Activated T-cell treated with anti-CD3 and anti-CD28 coated beads, Interleukin-2, amount 50 U/mL, for 1 hour (primary cell): ENCODE measurements at places on chromosomes 6 and 20.

DNA sequence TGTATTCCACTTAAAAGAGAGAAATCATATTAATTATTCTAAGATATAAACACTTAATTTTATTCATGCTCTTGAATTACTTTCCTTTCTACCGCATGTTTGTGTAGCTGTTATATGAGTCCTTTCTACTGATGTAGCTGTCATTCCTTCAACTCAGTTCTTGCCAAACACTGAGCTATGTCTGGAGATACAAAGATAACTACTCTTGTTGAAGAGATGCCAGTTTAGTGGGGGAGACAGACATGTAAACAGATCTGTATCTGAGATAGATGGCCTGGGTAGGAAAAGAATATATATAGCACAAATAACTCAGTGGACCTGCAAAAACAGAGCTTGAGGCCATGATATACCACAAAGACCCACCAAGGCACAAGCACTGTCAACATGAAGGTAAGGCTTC, 157.3 kb downstream of the BTBD9 start:
- DNase-seq: no peak

DNA sequence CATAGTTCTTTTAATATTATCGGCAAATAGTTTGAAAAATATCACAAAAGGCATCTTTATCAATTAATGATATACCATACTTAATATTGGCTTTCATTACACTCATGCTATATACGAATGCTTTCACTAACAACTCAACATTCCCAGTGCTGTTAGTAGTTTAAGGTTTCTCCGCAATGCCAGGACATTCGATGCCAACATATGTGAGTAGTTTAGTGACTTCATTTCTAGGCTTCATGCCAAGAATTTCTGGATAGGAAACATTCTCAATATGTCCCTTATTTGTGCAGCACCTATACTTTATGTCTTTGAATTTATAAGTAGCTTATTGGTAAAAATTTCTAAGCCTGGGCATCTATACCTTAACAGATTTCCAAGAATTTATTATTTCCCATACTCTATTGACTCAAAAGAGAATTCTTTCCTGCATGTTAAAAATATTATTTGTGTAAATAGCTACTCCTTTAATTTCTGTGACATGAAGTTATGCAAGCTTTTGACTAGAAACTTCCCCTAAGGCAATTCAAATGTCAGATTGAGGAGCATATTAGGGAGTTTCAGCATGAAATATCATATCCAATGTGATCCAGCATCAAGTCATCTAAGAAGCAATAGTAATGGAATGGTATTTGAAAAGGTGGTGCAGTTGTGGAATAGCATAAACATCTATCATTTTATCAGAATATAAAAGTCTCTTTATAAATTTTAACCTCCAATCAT, 236.0 kb upstream of the STXBP5 start:
- DNase-seq: no peak

GRCh38 chr20:46700481-46700880, 9.0 kb upstream of the SLC2A10 start:
- DNase-seq: no peak

DNA sequence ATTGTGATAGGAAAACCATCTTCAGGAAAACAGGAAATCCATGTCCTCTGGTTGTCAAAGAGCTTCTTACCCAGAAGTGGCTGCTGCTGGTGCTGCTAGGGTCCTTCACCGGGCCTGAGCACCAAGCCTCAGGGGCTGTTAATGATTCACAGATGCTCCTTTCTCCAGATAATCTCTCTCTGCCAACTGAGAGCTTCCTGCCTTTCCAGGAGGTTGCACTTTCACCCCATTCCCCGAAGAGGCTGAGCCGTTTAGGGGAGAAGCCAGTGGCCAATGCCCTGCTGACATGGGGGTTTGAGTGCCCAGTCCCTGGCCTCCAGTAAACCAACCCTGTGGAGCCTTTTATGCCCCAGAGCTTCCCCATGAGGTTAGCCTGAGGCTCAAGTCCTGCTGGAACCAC, 122.4 kb downstream of the CBLN4 start:
- DNase-seq: no peak

DNA sequence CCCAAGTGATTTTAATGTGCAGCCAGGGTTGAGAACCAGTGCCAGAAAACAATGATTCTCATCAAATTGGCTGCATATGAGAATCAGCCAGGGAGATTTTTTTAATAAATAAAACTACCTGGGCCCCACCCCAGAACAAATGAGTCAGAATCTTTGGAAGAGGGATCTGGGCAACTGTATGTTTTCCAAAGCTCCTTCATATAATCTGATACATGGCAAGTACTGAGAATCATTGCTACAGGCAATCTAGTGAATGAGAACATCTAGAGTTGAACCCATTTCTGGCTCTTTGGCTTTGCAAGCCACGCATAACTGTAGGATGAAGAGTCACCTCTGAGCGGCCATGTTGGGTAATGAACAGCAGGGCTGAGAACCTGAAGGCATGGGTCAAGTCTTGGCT, 26.1 kb upstream of the DSP start:
- no peak for DNase-seq

DNA sequence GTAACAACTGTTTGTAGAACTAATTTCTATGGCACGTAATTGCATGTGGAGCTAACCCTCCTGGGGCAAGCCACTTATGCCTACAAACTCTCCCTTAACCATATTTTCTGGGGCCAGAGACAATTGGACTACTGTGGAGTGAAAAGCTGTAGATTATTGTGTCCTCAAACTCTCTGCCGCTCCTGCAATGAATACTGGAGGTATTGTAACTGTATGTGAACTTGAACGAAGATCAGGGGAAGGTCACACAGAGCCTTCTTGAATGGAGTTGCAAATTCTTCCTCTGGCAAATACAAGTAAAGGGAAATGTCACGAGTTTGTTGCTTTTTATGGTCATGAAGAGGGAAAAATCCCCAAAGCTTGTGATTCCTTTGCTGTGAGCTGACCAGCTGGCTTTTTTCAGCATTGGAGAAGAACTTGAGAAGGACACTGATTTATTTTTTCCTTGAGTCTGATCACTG, 18.2 kb downstream of the AKAP12 start:
- no peak for DNase-seq

- no peak for DNase-seq
Observed at GRCh38 chr6:33443619-33444504, 10.5 kb upstream of the ZBTB9 start.

- DNase-seq: no peak
Observed at GRCh38 chr6:119137194-119138072, 59.0 kb upstream of the FAM184A start.

- no peak for DNase-seq
Observed at GRCh38 chr6:3077430-3077829, 9.1 kb downstream of the RIPK1 start.

- no peak for DNase-seq
Observed at GRCh38 chr20:3788685-3789155, 2.2 kb upstream of the CENPB start.

DNA sequence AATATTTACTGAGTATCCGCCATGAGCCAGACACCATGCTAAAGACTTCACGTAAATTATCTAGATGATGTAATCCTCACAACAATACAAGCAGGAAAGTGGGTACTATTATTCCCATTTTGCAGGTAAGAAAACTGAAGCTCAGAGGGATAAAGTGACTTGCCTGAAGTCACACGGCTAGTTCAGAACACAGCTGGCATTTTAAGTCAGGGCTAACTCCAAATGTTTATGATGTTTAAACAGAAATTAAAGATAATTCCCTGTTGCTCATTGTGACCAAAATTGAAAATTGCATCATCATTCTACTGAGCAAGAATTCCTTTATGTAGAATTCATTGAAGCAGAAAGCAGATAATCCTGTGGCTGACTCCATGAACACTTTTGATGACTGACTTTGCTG, 71.3 kb upstream of the STXBP5 start:
- no peak for DNase-seq

- DNase-seq: no peak
Observed at GRCh38 chr20:23193801-23194384, 107.8 kb upstream of the CD93 start.

GRCh38 chr6:156313037-156313436, 464.1 kb upstream of the ARID1B start:
- no peak for DNase-seq

DNA sequence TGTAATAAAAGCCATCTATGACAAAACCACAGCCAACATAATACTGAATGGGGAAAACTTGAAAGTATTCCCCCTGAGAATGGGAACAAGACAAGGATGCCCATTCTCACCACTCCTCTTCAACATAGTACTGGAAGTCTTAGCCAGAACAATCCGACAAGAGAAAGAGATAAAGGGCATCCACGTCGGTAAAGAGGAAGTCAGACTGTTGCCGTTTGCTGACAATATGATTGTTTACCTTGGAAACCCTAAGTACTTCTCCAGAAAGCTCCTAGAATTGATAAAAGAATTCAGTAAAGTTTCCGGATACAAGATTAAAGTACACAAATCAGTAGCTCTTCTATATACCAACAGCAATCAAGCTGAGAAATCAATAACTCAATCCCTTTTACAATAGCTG, 14.0 kb upstream of the RUNX2 start:
- no peak for DNase-seq

- DNase-seq: no peak
Observed at GRCh38 chr20:10236540-10237533, 18.2 kb downstream of the SNAP25 start.

GRCh38 chr20:34532756-34533155, 16.5 kb downstream of the DYNLRB1 start:
- DNase-seq: no peak

- no peak for DNase-seq
Observed at GRCh38 chr20:11544029-11544678, 373.5 kb upstream of the BTBD3 start.

DNA sequence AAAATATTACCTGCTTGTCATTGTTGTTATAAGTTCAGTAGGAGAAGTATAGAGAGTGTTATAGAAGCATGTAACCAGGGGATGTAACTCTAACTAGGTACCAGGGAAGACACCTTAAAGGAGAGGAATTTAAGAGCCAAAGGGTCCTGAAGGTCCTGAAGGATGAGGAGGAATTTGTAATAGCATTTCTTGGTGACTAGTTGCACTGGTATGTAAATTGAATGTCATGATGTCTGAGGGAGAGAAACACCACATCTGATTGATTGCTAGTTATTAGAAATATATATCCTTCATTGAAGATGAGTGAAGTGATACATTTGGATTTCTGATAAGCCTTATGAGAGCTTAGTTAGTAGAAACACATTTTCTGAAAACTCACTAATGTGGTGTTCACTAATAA, 643.8 kb downstream of the RFPL4B start:
- DNase-seq: no peak

- no peak for DNase-seq
Observed at GRCh38 chr6:133891927-133892812, 3.3 kb downstream of the TCF21 start.

- DNase-seq: no peak
Observed at GRCh38 chr20:13464702-13465101, 174.0 kb downstream of the TASP1 start.
